ENCODE measurements at places on chromosomes 5 and 9.

DNA sequence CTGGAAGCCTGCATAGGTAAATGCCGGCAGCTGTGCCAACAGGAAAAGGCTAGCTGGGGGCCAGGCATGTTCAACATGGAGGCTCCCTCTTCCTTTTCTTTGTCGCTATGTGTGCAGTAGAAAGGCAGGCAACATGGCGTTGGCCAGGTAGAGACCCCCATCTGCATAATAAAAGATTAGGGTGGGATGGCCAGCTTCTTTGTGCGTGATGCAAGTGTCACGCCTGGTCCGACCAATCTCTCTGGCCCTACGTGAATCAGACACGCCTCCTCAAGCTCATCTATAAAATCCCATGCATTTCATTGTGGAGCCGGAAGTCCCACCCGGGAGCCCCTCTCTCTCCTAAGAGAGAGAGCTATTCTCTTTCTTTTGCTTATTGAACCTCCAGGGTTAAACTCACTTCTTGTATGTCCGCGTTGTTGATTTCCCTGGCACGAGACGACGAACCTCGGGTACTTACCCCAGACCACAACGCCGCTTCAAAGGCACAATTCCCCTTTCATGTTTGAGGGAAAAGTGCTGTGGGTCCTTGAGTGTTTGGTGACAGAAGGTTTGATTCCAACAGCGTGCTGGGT, 25.0 kb upstream of the C5orf47 start:
- DNase-seq, result no peak

DNA sequence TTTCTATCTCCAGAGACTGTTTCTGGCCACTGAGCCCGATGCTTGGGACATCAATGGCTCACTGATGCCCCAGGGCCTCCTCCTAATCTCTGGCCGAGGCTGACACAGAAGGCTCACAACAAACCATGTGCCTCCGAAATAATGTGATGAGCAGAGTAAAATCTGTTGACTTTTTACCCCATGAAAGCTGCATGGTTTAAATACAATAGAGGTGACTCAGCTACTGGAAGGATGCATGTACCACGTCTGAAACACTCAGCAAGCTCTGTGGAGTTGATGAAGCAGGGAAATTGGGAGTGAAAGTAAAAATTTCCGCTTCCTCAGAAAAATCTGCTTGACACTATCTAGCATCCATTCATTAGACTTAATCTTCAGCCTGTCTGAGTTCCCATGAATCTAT, 111.1 kb upstream of the EQTN start:
- no peak for DNase-seq

DNA sequence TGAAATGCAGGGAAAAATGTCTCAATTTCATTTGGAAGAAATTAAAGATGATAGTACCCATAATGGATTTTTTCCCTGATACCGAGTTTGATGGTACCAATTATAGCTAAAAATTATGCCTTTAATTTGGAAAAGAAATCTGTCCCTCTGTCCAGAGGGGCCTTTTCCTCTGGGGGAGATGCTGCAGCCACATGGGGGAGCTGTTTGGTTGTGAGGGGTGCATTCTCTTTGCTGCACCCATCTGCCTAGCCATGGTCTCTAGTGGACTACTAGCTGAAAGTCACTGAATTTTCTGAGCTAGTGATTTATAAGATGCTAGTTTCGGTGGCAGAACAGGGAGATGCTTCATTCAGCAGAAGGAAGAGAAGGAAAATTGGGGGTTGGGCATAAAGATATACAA, 9.6 kb downstream of the SEC61B start:
- DNase-seq, result no peak

- DNase-seq, result no peak
Measured at GRCh38 chr5:32942225-32942989, 231.3 kb downstream of the NPR3 start.

DNA sequence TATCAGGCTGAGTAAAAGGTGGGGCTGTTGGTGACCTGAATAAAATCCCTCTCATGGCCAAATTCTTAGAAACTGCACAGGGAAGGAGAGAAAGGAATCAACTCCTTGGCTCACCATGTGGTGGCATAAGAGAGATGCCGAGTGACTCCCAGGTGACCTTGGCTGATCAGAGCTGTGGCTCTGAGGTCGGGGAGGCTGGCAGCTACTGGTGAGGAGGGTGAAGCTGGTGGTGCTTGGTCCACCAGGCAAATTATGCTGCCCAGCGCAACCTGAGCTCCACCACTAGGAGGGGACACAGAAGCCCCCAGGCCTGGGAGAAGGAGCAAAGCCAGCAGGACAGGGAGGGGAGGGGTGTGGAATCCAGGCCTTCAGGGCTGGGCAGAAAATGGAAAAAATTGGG, 111.2 kb upstream of the IL12B start:
- no peak for DNase-seq

- no peak for DNase-seq
Measured at GRCh38 chr5:138132543-138132942, 6.7 kb downstream of the NME5 start.

GRCh38 chr9:33375841-33376321, 26.5 kb downstream of the AQP7 start:
- DNase-seq, result no peak

- no peak for DNase-seq
Measured at GRCh38 chr5:179486596-179487051, 63.7 kb upstream of the RUFY1 start.

- no peak for DNase-seq
Measured at GRCh38 chr5:138274189-138274853, at the start of gene GFRA3. TSS of gene GFRA3 (minus strand) at chr5:138274621. CDS start at chr5:138274424, 197 bp downstream.

GRCh38 chr5:151151793-151152192, 5.8 kb downstream of the ANXA6 start:
- DNase-seq, result no peak

DNA sequence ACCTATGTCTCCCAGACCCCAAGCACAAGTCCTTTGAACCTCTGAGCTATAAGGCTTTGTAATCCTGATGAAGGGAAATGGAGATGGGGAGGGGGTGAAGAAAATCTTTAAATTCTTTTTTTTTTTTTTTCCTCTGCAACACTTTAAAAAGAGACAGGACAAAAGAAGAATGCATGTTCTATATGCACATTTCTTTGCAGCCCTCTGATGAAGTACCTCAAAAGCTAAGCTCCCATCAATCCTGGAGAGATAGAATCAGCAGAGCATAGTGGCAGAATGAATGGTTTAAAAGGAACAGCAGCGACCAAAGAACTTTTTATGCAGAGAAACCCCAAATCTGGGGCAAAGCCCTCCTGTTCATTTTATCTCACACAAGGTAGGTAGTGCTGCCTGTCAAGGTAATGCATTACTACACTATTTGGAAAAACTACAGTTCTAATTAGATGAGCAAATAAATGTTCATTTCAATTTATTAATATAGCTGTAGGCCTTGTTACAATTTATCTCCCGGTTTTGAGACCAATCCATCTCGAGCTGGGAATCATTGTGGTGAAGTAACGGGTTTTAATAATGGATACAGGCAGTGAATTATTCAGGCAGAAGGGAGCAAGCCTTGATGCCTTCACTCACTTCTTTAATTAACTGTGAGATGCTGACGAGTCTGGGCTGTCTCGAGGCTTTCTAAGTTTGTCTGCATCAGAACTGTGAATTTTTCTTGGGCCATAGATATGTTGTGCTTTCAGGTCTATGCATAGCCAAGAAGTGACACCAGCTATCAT, 173.5 kb upstream of the ZNF608 start:
- no peak for DNase-seq

GRCh38 chr5:125057912-125058826, 311.7 kb upstream of the ZNF608 start:
- DNase-seq, result no peak

Measured in right hindlimb (tissue), 1 donor.